Iris pigment epithelial cell (primary cell): ENCODE measurements at places on chromosomes 1 and 21.
A peak's percentile ranks its signal among the peaks of the same experiment; 100 is the strongest.

GRCh38 chr1:241834733-241835377 lies 13.1 kb upstream of the EXO1 start:
- DNase-seq, result peak; percentile 76

GRCh38 chr1:29798699-29799566 lies 562.6 kb downstream of the PTPRU start:
- no peak for DNase-seq

- DNase-seq, result no peak
Measured at GRCh38 chr1:116435806-116436610, 63.0 kb downstream of the ATP1A1 start.

DNA sequence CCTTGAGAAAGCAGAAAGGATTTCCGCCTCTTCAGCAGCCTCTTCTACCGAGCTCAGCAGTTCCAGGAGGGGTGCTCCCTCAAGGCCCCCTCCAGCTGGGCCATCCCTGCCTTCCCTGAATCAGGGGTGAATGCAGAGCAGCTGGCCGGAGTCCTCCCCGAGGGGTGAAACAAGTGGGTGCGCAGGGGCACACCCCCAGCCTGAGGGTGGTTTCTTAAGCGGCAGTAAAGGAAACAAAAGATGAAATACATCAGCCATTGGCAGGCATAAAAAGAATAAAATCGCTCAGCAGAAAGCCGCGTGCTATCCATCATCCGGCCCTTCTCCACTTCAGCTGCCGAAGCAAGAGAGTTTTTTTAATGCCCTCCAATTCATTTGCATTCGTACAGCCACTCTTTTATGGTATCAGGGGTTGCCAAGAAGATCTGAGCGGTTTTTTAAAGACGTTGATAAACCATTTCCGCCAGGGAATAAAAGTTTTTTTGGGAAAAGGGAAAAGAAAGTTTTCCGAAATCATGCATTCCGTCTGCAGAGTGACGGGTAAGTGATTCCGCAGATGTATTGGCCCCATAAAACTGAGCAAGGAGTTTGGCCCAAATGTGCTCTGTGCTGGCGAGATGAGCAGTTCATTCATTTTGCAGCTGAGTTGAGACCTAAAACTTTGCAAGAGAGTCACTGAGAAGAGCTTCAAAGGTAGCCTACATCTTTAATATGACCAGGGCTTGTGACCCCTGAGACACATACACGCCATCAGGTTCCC lies 73.7 kb upstream of the ZC3H12A start:
- DNase-seq, result no peak

- DNase-seq, result no peak
Measured at GRCh38 chr1:88169939-88170338, 514.1 kb upstream of the PKN2 start.

- DNase-seq, result peak; percentile 62
Measured at GRCh38 chr1:236489710-236490377, 33.9 kb upstream of the LGALS8 start.

GRCh38 chr21:29677326-29677725 lies 262.5 kb downstream of the GRIK1 start:
- DNase-seq, result no peak

GRCh38 chr1:1971688-1972087 lies 31.9 kb downstream of the CFAP74 start:
- DNase-seq, result no peak

DNA sequence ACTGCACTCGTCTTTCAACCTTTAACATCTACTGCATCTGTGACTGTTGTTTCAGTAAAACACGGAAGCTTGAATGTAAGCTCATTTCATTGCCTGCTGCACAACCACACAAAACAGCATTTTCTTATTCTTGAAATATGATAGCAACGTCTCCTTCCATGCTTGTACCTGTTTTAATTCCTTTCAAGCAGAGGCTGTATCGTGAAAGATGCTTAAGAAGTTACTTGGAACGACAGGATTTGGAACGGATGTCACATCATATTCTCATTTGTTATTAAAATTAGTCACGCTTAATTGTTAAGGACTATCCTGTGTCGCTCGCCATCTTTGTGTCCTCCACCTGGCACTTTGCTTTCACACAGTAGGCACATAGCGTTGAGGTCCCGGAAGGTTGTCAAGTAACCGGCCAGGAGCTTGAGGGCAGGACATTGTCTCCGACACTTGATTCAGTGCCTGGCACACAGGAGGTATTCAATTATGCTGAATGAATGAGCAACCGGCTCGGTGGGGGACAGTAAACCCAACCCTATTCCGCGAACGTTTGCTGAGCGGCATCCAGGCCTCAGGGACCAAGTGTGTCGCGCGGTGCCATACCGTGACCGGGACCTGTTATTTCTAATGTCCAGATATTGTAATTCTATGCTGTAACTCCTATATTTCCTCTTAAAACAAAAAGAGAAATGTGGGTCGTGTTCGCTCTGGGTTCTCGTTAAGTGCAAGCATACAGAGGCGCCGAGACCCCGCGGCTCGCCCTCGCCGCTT lies 499 bp upstream of the SH3GLB1 start:
- DNase-seq, result peak; percentile 15

- DNase-seq, result no peak
Measured at GRCh38 chr21:33273044-33273443, 6.9 kb downstream of the IL10RB start.

GRCh38 chr1:236875975-236876374 lies 80.9 kb downstream of the MTR start:
- DNase-seq, result peak; percentile 10

- no peak for DNase-seq
Measured at GRCh38 chr21:38384238-38384560, 114.1 kb downstream of the ERG start.

- DNase-seq, result no peak
Measured at GRCh38 chr1:243520831-243521230, 265.0 kb downstream of the SDCCAG8 start.

- no peak for DNase-seq
Measured at GRCh38 chr1:31436596-31437432, 23.8 kb downstream of the SERINC2 start.

- DNase-seq, result peak; percentile 77
Measured at GRCh38 chr1:16173447-16174260, 17.8 kb upstream of the EPHA2 start.

GRCh38 chr21:19853061-19853460 lies 1145.1 kb upstream of the NCAM2 start:
- DNase-seq, result no peak

GRCh38 chr1:52633291-52633754 lies 355 bp downstream of the SHISAL2A start:
- no peak for DNase-seq

DNA sequence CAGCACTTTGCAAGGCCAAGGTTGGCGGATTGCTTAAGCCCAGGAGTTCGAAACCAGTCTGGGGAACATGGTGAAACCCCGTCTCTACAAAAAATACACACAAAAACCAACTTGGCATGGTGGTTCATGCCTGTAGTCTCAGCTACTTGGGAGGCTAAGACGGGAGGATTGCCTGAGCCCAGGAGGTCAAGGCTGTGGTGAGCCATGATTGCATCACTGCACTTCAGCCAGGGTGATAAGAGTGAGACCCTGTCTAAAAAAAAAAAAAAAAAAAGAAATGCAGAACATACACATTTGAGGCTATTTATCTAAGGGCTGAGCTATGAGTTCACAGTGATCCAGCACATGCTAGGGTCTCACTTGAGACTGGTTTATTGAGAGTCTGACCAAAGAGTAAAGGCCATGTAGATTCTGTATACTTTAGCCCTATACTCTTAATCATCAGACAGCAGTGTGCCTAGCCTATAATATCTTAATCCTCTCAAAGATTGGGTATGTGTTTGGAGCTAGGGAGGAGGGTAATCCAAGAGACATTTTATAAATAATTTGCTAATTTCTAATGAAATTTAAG lies 23.9 kb downstream of the RNF2 start:
- DNase-seq, result peak; percentile 30

DNA sequence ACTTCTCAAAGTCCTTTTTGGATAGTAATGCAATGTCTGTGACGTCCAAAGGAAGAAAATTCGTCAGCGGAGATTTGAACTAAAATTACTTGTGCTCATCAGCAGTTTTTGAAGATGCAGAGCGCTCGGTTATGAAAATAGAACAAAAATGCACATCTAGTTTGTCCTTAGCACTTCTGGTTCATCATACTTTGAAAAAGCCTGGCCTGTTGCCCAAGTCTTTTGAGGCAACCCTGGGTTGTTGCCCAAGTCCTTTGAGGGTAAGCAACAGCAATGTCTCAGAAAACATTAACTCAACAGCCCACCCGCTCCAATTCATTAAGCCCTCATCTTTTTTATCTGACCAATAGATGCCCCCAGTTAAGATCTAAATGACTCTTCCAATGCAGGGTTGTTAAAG lies 91.9 kb downstream of the HUNK start:
- DNase-seq, result no peak

GRCh38 chr1:38455829-38456530 lies 403.6 kb downstream of the RRAGC start:
- DNase-seq, result peak; percentile 52

DNA sequence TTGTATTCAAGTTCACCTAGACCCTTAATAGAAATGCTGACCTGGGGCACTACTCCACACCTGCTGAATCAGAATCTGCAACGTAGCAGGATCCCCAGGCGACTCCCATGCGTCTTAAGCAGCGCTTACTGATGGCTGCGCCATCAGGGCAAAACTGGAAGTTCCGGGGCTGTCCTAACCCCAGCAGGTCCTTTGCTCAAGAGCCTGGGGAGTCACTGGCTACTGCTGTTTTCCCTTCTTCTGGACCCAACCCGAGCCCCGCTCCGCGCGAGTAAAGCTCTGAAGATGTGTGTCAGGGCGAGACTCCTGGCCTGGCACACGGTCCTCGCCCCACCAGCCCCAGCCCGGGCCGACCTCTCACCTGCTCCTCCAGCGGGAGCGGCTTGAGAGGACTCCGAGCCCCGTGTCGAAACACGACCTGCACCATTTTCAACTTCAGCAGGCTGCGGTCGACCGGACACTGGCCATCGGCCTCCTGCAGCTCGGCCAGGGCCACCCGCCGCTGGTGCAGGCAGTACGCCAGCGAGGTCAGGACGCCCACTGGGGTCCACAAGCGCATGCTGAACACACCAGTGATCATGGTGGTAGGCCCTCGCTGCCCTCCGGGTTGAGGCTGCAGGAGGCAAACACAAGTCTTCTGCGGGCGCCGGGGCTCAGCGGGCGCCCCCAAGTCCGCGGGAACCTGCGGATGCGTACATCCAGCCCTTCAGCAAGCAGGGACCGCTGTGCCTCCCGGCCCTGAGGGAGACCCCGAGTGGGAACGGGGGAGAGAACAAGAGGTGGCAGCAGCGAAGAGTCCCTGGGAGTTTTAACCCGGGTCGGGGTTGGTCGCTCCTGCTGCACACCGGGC lies 630 bp downstream of the ACP6 start:
- peak; percentile 67 for DNase-seq

- DNase-seq, result peak; percentile 51
Measured at GRCh38 chr1:1889847-1890505, 911 bp downstream of the GNB1 start.

GRCh38 chr21:36747815-36748383 lies 49.0 kb downstream of the SIM2 start:
- peak; percentile 39 for DNase-seq

DNA sequence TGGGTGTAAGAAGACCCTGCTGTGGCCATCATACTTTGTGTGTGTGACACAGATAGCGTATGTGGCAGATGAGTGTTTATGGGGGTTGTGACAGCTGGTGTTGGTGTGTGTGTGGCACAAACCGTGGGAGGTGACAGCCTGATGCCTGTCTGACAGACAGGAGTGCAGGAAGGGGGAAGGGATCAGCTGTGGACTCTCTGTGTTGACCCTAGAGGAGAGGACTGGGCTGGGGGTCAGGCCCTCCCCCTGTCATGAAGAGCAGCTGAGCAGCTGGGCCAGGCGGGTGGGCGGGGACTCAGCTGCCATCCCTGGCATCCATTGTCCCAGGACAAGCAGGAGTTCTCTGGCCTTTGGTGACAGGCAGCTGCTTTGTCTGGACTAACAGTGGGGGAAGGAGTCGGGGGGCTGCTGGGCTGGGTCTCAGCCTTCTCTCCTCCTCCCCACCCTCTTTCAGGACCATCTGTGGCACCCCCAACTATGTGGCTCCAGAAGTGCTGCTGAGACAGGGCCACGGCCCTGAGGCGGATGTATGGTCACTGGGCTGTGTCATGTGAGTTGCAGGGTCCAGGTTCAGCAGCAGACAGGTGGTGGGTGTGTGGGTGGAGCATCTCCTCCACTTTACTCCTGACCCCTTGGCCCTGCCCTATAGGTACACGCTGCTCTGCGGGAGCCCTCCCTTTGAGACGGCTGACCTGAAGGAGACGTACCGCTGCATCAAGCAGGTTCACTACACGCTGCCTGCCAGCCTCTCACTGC lies 2.3 kb downstream of the PLK3 start:
- no peak for DNase-seq

- DNase-seq, result no peak
Measured at GRCh38 chr1:91714867-91715381, 171.0 kb downstream of the TGFBR3 start.

GRCh38 chr1:55685560-55685959 lies 470.4 kb upstream of the USP24 start:
- DNase-seq, result no peak

GRCh38 chr1:15952317-15953258 lies 23.3 kb downstream of the ZBTB17 start:
- peak; percentile 97 for DNase-seq

- DNase-seq, result no peak
Measured at GRCh38 chr1:13616234-13616633, 32.6 kb downstream of the PDPN start.

DNA sequence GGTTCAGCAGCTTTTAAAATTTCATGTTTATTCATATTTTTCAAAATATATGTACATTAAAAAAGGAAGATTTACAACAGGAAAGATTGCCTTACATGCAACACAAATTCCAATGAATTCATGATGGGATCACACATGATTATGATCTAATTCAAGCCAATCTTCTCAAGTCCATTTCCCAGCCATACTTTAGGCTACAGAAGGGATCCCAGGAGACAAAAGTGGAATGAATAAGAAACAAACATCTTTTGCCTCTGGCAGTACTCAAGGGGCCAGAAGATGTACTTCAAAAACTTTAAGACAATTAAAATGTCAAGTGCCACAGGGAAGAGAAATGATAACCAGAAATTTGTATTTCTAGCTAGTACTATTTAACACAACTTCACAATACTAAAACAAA lies 10.2 kb upstream of the SH2D5 start:
- DNase-seq, result no peak

DNA sequence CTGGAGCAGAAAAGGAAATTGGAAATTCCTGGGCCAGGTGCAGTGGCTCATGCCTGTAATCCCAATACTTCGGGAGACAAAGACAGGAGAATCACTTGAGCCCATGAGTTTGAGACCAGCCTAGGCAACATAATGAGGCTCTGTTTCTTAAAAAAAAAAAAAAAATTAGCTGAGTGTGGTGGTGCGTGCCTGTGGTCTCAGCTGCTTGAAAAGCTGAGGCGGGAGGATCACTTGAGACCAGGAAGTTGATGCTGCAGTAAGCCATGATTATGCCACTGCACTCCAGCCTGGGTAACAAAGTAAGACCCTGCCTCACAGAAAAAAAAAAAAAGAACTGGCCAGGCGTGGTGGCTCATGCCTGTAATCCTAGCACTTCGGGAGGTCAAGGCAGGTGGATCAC lies 56.7 kb downstream of the SRSF11 start:
- no peak for DNase-seq

GRCh38 chr1:151534662-151535278 lies 5.3 kb upstream of the TUFT1 start:
- peak; percentile 71 for DNase-seq

- DNase-seq, result no peak
Measured at GRCh38 chr1:1917995-1918900, 831 bp downstream of the TMEM52 start.
